Stimulated activated CD4-positive, alpha-beta T cell treated with anti-CD3 and anti-CD28 coated beads, Interleukin-1b, Interleukin-23, amount 100 ng/mL, for 24 hours (primary cell): ENCODE measurements at places on chromosomes 16 and 17.

GRCh38 chr17:31431098-31431851, 39.8 kb downstream of the RAB11FIP4 start:
- no peak for DNase-seq

- no peak for DNase-seq
Observed at GRCh38 chr16:51888534-51888933, 658.4 kb downstream of the TOX3 start.

GRCh38 chr16:28873543-28874201, 4.6 kb upstream of the ATP2A1 start:
- DNase-seq: peak; percentile 33

GRCh38 chr17:77487677-77488530, 347.1 kb downstream of the SEC14L1 start:
- DNase-seq: no peak

GRCh38 chr17:67322042-67322787, 44.2 kb downstream of the PSMD12 start:
- DNase-seq: no peak

DNA sequence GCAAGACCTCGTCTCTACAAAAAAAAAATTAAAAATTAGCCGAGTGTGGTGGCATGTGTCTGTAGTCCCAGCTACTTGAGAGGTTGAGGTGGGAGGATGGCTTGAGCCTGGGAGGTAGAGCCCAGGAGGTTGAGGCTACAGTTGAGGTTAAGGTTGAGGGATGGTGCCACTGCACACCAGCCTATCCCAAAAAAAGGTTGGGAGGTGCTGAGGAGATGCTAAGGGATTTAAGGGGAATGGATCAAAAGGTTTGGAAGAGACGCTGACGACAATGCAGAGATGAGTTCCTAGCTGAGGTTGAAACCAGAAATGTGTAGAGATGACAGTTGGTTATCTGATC, 4.7 kb upstream of the NSMCE1 start:
- DNase-seq: no peak

DNA sequence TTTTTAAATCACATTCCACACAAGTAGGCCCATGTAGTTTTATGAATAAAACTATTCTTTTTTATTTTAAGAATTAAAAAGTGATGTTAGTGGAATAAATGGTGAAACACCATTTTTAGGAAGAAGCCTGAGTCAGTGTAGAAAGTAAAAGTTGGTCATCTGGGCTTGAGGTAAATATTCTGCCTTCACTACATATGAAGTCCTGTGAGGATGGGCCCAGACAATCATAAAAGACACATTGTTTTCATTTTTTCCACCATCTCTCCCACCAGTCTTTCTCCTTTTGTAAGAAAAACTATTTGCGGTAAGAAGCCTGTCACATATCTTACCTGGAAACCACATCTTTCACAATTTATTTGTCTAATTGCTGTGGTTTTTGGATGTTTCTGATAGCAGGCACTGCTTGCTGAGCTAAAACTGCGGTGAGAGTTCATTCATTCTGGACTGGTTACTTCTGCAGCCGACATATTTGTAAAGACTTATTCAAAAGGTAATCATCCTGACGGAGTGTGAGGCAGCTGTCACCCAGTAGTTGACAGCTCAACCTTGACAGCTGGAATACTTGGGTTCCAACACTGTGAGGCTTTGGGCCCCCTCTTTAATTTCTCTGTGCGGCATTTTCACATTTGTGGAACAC, 10.6 kb upstream of the RFFL start:
- DNase-seq: no peak

DNA sequence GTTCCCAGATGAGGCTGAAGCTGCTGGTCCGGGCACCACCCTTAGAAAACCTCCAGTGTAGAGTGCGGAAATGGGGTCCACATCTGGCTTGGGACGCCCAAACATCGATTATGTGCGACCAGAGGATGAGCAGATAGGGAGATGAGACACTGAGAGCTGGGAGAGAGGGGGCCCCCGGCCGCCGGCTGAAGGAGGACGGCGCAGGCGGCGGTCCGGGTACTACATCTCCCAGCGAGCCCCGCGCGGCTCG, 182 bp upstream of the SPECC1 start:
- no peak for DNase-seq

GRCh38 chr17:60106340-60107059, 27.8 kb upstream of the HEATR6 start:
- no peak for DNase-seq

DNA sequence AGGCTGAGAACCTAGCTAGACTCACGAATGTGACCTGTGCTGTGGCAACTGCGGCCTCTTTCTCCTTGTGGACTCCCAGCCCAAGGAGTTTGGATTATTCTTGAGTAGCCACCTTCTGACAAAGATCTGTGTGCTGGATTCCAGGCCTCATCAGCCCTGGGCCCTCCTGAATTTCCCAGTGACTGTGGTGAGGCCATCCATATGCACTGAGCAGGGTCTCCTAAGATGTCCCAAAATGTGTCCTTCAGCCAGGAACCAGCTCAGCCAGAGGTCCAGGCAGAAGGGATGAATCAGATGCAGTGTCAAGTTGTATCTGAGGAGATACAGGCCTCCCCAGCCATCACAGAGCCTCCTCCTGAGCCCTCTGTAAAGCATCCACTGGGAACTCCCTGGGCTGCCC, 124.5 kb downstream of the CCDC182 start:
- no peak for DNase-seq

DNA sequence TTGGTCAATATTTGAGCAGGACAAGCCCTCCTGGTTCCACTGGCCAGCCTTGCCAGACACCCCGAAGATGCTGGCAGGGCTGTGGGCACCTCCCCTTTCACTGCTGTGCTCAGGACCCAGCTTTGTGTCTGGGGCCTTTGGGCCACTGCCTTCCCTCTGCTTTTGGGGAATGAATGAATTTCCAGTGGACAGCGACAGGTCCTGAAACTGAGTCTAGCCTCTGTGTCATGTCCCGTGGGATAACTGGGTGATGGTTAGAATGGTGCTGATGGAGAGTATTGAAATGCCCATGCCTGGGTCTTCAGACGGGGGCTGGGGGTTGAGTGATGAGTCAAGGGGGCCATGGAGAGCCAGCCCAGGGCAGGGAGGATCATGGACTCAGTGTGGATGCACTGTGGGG, 135.8 kb downstream of the FOXL1 start:
- no peak for DNase-seq

DNA sequence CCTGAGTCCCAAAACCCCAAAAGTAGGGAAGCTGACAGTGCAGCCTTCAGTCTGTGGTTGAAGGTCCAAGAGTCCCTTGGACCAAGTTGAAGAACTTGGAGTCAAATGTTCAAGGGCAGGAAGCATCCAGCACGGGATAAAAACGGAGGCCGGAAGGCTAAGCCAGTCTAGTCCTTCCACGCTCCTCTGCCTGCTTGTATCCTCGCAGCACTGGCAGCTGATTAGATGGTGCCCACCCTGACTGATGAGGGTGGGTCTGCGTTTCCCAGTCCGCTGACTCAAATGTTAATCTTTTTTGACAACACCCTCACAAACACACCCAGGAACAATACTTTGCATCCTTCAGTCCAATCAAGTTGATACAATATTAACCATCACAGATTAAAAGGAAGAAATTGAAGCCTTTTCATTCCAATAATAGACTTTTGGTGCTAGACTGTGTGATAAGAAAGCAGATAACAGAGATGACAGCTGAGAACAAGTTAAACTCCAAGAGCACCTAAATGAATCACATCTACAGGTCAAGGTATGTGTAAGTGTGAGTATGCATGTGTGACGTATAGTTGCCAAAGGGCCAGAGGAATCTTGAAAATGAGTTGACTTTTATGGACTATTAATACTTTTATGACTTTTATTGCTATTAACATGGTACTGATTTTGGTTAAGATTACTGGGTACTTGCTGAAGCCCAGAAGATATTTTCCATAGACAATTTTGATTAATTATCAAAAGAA, 933.5 kb upstream of the SOX9 start:
- no peak for DNase-seq

DNA sequence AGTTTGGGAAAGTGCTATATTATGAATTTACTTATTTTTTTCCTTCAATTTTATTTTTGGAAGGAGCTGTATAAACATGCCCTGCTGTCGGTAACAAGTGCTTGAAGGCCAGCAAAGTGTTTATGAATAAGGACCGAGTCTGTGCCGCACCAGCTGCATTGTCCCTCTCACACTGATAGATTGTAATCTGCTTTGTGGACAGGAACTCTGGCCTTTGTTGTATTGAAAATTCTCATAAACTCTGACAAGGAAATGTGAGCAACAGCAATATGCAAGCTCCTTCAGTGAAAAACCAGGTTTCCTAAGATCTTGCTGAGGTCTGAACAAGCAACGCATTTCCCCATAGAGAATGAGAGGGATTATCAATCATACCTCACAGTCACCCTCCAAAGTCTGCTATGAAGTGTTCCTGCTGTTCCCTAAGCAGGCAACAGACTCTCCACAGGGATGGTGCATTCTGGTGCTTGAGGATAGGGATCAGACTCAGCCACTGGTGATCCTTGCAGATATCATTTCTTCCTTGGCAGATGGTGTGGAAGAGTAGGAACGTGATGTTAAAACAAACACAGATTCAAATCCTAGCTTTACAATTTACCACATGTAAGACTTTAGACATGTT, 109.6 kb downstream of the KCNJ2 start:
- no peak for DNase-seq

GRCh38 chr16:79287424-79287917, 313.1 kb downstream of the MAF start:
- DNase-seq: no peak

DNA sequence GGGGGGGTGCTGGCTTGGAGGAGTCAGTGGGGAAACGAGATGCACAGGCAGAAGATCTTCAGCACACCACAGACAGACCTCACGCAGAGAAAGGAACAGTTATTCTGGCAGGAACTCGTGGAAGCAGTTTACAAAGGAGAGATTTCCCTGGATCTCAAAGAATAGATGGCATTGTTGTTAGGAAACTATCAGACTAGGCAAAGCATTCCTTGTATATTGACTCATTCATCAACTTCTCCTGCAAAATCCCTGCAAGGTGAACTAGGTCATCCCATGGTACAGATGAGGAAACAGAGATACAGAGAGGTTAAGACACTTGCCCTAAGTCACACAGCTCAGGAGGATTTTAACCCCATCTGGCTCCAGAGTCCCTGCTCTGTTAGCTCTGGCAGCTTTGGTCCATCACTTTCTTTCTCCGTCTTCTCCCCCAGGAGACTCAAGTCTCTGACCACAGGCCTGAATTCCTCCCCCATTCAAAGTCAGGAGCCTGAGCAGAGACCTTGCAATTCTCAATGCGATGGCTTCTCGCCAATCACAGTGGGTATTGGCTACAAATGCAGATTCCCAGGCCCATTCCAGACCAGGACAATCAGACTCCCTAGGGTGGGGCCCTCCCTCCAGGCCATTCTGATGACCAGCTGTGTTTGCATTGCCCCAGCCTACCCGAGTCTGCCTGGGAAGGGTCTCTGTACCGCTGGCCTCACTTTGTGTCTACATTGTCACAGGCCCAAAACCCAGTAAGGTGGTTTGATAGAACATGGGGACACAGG, 56.4 kb downstream of the LITAF start:
- DNase-seq: no peak

- DNase-seq: no peak
Observed at GRCh38 chr16:9372934-9373890, 281.8 kb downstream of the HAPSTR1 start.

GRCh38 chr16:12026741-12027490, 50.4 kb downstream of the SNX29 start:
- no peak for DNase-seq

DNA sequence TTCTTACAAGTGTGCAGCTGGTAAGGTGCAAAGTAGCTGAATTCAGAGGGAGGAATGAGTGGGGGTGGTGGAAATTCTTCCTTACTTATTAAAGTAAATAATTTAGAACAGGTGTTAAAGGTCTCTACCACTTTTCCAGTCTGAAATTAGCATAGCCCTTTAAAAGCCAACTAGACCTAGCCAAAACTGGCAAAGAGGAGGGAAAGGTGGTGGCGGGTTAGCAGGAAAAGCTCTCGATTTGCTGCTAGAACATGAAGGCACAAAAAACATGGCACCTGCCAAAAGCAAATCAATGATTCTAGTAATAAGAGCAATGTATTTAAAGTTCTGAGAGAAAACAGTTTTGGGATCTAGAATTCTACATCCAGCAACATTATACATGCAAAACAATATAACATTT, 157.7 kb downstream of the PARN start:
- DNase-seq: no peak

- DNase-seq: no peak
Observed at GRCh38 chr17:20200865-20201458, 191.8 kb downstream of the SPECC1 start.

- peak; percentile 82 for DNase-seq
Observed at GRCh38 chr17:2400877-2401425, at the start of gene MNT. Gene MNT (minus strand): TSS chr17:2401060. CDS start chr17:2400712, 348 bp downstream.

DNA sequence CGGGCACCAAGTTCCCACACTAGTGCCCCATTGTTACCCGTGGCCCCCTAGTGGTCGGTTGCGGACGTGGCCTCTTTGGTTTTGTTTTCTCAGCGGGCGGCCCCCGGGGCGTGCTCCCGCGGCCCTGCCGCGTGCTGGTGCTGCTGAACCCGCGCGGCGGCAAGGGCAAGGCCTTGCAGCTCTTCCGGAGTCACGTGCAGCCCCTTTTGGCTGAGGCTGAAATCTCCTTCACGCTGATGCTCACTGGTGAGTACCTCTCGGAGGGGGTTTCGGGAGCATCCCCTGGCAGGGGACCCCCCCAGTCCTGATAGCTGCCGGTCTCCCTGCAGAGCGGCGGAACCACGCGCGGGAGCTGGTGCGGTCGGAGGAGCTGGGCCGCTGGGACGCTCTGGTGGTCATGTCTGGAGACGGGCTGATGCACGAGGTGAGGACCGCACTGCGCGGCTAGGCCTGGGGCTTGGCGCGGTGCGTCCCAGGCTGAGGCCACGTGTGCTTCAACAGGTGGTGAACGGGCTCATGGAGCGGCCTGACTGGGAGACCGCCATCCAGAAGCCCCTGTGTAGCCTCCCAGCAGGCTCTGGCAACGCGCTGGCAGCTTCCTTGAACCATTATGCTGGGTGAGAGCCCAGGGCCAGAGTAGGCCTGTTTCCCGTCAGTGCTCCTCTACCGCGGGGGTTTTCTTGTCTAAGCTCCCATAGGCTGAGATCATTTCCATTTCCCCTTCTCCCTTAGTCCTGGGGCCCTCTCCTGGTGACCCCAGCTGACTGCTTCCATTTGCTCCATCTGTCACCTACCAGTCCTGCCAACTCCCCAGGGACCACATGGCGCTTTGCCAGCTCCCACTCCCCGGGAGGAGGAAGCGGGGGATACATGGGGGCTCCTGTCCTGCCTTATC, 1.7 kb downstream of the SPHK1 start:
- DNase-seq: peak; percentile 81

GRCh38 chr17:54870671-54871175, 29.9 kb upstream of the TOM1L1 start:
- no peak for DNase-seq

DNA sequence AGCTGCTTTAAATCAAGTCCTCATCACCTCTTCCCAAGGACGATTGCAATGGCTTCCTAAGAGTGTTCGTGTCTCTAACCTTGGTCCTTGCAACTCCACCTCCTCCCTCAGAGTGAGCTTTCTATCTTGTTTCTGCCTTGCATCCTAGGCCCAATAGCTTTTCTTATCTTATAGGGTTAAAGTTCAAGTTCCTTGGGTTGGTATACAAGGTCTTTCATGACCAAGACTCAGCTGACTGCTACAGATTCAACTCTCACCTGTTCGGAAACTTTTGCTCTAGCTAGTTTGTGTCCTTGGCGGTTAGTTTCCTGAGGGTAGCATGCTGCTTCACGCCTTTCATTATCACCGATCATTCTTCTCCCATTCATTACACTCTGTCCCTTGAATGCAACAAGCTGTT, 10.6 kb downstream of the SPACA3 start:
- DNase-seq: no peak
